ENCODE measurements at places on chromosomes 7 and 10.
A peak's percentile ranks its signal among the peaks of the same experiment; 100 is the strongest.

GRCh38 chr10:34288634-34289033 is 526.5 kb downstream of the PARD3 start:
- no peak for DNase-seq

GRCh38 chr10:44824607-44825006 is 86.5 kb upstream of the TMEM72 start:
- no peak for DNase-seq

DNA sequence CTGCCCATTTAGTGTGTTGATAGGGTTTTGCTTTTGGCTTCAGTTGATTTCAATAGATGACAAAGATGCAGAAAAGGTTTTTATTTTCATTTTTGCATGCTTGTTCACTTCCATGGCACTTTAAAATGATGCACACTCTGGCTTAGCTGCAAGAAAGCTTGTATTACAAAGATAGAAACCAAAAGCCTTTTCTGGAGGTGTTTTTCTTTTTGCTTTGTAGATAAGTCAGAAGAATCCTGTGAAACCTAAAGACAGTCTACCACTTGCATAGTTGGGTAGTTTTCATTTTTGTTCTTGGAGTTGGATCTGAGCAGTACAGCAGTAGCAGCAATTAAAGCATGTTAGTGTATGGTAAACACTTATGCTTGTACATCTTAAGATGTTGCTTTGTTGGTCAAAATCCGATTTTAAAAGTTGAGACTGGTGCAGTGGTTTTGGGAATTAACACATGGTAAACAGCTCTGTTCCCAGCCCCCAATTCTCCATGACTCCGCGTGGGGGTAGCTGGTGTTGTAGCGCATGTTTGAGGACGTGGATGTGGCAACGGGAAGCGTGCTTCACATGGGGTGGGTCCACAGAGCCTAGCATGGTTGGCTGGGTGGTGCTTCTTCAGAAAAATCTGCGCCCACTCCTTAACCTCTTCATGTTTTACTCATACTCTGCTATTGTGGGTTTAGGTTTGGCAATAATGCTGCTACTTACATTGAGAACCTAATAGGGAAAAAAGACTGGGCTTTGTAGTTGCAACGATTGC is 19.8 kb downstream of the CCNY start:
- no peak for DNase-seq

DNA sequence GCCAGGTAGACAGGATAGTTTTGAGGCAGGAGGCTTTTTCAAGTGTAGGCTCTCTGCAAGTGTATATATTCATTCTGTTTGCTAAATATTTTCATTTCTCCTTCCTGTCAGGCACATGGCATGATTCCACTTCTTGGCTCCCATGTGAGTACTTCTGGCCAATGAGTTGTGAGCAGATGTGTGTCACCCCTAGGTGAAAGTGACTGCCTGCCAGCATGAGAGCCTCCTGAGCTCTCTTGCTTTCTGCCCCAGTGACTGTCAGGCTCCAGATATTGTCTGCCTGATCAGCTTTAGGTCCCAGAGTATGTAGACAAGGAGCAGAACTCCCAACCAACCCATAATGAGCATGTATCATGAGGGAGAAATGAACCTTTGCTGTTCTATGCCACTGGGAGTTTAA is 257.6 kb upstream of the NPY start:
- DNase-seq = no peak

DNA sequence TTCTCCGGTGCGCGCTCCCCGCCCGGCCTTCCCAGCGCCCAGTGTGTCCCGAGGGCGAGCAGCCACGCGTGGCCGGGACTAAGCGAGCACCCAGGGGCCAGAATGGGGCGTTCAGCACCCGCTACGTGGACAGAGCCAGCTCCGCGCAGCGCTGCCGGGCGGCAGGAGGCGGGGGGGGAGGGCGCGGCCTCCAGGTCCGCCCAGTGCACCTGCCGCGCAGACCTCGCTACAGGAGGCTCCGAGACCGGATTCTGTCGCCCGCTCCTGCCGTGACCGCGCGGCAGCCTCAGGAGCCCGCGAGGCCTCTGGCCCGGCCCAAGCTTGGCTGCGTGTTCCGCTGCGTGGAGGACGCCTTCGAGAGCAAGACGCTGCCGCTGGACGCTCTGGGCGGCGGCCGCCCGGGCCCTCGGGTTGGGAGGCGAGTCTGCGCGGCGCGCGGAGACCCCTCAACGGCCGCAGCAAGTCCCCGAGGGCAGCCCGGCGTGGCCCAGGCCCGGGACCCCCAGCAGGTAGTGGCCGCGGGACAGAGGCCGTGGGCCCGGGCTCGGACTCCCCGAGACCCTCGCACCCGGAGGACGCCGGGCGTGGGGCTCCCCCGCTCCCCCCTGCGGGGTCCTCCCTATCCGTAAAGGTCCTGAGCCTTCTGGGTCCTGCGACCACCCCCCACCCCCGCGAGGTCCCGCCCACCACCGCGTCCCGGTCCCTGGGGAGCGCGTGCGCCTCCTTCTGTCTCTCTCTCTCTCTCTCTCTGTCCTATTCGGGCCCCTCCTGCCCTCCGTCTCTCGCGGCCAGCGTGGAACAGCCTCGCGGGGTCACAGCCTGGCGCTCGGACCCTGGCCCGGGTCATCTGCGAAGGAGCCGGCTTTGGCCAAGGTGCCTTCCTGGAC is 904 bp upstream of the DPYSL4 start:
- DNase-seq = peak; percentile 58

GRCh38 chr7:69625238-69625637 is 27.0 kb downstream of the AUTS2 start:
- DNase-seq = no peak

DNA sequence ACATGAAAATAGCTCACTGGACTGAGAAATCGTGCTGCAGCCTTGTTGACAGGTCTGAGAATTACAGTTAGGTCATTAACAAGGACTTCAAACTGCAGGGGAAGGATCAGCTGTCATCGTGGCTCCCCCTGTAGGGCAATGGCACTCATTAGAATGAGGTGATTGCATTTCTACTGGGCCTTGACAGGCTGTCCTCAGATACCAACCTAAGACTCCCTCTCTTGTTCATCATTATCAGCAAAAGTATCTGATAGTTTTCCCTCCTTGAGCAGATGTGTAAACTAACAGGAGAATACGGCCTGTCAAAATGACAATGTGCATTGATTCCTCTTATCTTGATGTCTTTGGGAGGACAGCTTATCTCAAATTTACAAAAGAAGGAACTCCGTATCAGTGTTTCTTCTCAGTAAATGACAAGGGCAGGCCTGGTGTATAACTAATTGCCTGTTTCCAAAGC is 648.5 kb upstream of the LRRN3 start:
- DNase-seq = no peak

DNA sequence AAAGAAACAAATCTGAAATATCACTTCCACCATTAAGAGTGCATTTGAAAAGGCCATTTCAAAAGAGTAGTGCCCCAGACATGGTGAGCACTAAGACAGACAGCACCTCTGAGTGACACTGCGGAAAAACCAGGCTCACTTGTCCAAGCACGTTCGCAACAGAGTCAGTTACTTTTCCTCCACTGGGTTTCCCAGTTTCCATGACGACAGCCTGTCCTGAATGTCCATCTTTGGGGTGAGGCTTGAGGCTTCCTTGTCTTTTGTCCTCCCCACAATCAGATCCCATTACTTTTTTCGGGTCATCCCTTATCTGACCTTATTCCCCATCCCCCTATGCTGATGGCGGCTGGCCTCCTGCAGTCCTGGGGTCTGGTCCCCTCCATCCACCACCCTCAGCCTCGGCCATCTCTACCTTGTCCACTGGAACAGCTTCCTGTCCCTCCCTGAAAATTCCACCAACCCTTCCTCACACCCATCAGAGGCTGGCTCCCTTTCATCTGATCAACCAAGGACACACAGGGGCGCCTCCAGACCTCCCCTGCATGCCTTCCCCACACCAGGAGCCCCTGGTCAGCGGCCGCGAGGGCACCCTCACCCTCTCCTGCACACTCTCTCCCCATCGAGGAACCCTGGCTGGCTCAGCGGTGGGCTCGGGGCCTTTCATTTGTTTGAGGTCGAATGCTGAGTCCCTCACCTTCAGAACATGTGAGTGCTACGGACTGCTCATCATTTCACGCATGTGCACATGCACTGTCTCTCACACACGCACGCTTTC is 363.6 kb downstream of the DNAJB6 start:
- no peak for DNase-seq

- no peak for DNase-seq
Observed at GRCh38 chr10:17143055-17143690, 13.6 kb upstream of the CUBN start.

DNA sequence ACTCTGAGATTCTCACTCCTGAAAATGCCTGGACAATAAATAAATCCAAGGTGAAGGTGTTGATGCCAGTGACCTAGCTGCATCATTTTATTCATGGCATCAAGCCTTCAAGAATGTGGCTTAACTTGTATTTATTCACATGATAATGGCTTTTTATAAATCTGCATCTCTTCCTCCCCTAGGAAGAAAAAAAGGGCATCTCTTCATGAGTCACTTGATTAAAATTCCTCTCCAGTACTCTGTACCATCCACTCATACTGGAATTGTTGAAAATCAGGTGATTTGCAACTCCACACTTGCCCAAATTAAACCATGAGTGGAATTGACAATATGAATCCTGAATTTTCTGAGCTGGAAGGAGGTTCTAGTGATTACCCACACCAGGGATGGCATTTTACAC is 30.2 kb downstream of the PTPRE start:
- DNase-seq = no peak

GRCh38 chr7:142385491-142386340 is 127.9 kb upstream of the PRSS58 start:
- DNase-seq = peak; percentile 65

- DNase-seq = no peak
Observed at GRCh38 chr7:15567036-15567435, 5.2 kb upstream of the AGMO start.

GRCh38 chr7:151925446-151926335 is 30.6 kb upstream of the GALNTL5 start:
- no peak for DNase-seq

- no peak for DNase-seq
Observed at GRCh38 chr7:33432821-33433220, 303.5 kb downstream of the BBS9 start.

DNA sequence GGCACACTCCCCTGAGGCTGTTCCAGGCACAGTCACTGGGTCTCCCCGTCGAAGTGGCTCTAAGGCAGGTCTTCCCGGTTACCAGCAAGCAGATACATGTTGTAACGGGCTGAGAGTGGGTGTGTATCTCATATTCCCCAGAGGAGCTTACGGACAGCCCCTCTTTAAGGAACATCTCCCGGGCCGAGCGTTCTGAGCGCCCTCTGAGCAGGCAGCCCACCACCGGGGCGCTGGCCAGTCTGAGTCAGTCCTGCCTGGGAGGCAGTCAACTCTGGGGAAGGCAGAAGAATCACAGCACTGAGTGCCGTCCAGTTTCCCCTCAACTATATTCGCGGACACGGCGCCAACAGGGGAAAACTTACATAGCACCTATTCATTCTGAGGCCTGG is 117.4 kb downstream of the LHPP start:
- DNase-seq = no peak

- DNase-seq = no peak
Observed at GRCh38 chr7:34198231-34198641, 292.9 kb downstream of the BMPER start.

DNA sequence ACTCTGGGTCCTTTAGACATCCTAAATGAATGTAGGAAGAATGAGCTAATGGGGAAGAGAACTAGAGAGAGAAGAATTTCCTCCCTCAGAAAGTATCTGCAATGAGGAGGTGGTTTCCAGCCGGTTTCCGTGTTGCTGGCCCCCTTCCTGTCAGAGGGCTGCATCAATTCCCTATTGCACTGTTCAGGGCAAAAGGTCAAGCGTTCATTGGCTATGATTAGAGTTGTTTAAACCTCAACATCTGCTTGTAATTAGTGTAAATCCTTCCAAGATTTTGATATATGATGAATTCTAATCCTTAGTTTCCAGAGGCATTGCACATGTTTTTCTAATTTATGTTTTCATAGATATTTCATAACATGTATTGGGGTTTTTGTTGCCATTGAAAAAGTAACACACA is 107.3 kb upstream of the SGCE start:
- DNase-seq = no peak

GRCh38 chr7:148264933-148265557 is 325.5 kb upstream of the C7orf33 start:
- no peak for DNase-seq

- DNase-seq = no peak
Observed at GRCh38 chr10:1155791-1156615, 99.8 kb downstream of the WDR37 start.

DNA sequence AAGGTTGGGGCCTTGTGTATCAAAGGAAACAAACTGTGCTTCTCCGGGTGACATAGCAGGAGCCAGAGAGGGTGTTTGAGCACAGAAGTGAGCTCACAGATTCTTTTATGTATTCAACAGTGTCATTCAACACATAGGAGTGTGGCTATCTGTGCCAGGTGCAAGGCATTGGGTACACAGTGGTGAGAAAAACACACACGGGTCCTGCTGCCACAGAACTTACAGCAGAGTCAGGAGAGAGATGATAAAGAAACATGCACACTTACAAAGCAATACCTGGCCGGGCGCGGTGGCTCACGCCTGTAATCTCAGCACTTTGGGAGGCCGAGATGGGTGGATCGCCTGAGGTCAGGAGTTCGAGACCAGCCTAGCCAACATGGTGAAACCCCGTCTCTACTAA is 16.3 kb upstream of the ECHDC3 start:
- no peak for DNase-seq

DNA sequence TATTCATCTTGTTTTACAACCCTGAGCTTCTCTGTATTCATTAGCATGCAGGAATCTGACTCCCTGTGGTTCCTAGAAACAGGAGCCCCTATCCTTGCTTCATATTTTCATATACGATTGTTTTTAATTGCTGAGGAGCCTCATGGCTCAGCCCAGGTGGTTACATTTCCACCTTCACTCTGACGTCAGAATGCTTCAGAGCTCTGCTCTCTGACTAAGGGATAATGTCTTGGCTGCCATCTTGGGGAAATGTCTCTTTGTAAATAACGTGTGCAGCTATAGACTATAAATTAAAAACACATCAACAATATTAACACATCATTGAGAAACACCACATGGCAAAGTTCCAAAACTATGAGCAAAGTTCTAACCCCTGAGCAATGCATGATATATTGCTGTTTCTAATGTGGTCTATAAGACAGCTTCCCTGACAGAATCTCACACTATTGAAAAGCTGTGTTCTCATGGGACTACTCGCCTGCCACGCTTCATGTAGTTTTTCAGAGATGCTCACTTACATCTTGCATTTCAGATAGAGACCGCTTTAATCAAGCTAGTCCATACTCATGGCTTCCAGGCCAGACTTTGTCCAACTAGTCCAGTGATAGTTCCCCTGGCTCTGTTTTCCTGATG is 227.0 kb downstream of the SORCS3 start:
- no peak for DNase-seq

DNA sequence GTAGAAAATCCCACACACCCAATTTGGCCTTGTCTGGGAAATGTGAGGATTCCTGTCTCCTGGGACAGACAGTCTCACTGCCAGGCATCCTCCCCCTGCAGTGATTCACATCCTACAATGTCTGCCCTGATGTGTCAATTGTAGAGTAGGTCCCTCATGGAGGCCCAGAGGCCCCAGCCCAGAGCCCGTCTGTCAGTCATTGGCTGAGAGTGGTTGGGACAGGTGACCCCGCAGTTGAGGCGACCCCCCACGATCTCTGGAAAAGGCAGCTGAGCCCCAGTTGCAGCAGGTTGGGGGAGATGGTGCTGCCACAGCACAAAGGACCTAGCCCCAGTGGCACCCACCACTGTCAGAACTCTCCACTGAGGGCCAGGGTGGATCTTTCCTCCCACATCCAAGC is 84.3 kb upstream of the INSIG1 start:
- no peak for DNase-seq

Measured in naive thymus-derived CD8-positive, alpha-beta T cell (primary cell).